ENCODE measurements at places on chromosomes 1 and 21.
A peak's percentile ranks its signal among the peaks of the same experiment; 100 is the strongest.

DNA sequence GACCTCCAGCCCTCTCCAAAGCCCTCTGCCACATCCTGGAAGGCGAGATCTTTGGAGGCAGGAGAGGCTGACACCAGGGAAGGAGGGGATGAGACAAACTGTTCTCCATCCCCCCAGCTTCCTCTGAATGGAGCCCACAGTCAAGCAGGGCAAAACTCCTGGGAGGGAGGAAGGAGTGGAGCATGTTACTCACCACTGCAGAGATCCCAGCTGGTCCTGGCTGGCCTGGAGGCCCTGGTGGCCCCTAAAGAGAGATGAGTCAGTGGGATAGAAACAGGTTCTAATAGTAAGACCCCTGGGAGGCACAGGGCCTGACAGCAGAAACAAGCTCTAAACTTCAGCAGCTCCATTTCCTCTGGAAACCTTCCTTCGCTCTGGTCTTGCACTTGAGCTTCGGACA, 14.0 kb upstream of the PEF1 start:
- DNase-seq: no peak

- no peak for DNase-seq
These were observed 36.2 kb downstream of the KIAA1614 start for GRCh38 chr1:180948641-180949615.

GRCh38 chr1:31936981-31937299, 1.2 kb downstream of the PTP4A2 start:
- no peak for DNase-seq

DNA sequence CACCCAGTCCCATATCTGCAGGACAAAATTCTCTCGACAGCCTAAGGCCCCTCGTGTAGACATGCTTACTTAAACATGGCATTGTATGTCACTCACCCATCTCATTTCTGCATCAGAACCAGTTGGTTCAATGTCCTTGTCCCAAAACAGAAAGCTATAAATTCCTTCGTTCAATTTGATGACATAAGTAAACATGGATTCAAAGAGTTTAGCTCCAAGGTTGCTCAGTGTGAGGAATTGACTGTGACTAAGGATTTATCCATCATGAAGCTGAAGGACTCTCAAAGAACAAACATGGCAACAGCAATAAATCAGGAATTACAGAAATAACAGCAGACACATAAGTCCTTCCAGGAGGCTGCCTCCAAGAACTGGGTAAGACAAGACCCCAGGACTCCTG, 237.2 kb downstream of the TOMM20 start:
- no peak for DNase-seq

DNA sequence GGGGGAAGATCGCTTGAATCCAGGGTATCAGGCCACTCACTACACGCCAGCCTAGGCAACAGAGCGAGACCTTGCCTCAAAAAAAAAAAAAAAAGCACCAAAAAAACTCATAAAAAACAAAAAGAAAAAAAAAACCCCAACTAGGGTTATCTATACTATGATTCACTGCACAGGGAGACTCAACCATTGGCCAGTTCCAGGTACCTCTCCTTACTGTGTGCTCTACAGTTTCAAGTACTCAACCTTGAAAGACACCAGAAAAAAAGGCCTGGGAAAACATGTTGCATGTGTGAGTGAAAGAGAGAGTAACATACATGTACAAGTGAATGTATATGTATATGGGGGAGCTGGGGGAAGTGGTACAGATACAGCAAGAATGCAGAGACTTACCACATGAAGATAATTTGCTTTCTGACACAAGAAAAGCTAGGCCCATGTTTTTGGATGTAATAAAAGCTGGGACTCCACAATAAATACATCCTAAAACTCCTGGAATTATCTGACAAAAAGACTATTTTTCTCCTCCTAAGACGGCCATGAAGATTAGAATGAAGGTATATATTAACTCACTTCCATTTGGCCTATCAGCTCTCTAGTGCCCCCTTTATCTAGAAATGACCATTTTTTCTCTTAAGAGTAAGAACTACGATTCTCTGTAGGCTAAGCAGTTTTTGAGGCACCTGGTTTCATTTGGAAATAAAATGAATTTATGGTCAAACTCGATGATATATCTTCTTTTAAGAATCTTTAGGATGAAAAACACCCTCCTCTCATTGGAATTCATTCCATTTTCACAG, 52.2 kb downstream of the SLC27A3 start:
- DNase-seq: no peak

DNA sequence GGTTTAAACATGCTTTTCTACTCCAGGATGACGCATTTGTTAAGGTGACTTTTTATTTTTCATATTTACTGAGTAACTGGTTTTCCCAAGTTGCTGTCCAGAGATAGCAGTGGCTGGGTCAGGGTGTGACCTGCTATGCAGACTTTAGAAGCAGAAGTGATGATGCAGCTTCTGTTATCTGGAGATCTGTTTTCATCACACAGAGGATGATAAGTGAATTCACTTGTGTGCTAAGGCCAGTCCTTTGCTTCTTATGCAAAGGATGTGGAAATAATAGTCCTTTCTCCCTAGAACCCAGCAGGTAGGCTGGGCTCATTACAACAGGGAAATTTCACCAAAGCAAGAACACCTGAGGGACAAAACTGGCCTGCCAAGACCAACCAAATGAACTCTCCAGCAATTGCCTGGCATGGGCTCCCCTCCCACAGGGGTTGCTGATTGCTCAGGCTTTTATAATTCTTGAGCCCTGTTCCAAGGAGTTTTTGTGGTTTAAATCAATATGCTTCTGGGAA, 97.8 kb upstream of the LPGAT1 start:
- DNase-seq: no peak

DNA sequence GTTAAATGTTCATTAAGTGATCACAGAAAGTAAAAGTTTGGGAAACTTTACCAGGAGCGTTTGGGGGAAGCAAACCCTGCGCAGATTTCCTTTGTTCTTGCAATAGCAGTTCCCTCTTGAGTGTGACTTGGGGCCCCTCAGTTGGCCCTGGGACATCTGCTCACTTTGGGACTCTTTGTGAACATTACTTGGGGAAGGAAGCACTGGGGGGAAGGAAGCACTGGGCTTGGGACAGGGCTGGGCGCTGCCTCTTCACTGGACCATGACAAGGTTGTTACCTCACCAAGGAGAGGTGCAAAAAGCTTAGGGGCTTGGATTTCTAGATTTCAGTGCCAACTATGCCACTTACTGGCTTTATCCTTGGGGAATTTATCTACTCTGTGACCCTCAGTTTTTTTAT, 63.5 kb downstream of the ETS2 start:
- DNase-seq: peak; percentile 44

DNA sequence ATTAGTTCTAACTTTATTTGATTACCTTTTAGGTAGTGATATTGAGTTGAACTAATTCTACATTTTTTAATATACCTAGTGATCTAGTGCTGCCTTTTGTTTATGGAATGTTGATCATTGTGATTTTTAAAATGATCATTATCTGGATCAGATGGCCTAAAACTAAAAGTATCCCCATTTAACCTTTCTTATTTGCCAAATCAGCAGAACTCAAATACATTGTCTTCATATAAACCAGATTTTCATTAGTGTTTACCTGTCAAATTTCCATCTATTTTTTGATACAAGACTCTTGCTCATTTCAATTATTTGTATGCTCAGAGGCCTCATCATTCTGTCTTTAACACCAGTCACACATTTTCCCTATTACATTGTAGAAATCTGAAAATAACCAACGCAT, 441.2 kb downstream of the PTPRC start:
- DNase-seq: no peak

- no peak for DNase-seq
These were observed 442.3 kb downstream of the GPATCH2 start for GRCh38 chr1:217188280-217189237.

GRCh38 chr1:7785108-7785507, 1.0 kb downstream of the PER3 start:
- DNase-seq: no peak

GRCh38 chr1:105386489-105386888, 1636.8 kb downstream of the AMY1C start:
- DNase-seq: no peak

DNA sequence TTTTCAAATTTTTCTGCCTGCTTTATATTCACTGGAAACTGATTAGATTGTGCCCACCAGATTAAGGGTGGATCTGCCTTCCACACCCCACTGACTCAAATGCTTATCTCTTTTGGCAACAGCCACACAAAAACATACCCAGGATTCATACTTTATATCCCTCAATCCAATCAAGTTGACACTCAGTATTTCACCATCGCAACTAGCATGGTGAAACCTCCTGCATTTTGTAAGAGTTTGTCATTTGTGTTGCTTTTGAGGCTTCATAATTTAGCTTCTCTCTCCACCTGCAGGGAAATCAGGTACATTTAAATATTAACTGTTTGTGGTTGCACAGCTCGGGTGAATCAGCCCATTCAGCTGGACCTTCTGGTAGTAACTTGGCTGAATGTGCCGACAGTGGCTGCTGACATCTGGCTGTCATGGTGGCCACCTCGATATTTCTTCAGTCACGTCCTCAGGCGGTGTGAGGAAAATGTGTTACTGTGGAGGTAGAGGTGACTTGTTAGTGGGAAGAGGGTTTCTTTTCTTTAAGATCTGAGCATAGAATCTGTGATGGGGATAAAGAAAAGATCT, 224.0 kb downstream of the PTBP2 start:
- no peak for DNase-seq

DNA sequence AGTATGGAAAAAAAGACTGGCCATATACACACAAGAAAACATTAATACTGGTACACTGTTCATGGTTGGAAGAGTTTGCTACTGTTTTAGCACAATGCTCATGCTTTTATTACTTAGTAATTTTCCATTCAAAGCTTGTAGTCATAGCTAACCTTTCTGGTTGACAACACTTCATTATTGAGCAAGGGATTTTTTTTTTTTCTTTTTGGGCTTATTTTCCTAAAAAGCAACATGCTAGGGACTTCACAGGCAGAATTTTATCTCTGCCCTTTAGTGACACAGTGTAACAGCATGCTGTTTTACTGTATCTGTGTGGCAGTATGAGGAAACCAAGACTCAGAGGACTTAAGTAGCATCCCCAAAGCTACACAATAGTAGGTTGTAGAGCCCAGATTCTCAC, 58.5 kb downstream of the FGGY start:
- DNase-seq: peak; percentile 89

DNA sequence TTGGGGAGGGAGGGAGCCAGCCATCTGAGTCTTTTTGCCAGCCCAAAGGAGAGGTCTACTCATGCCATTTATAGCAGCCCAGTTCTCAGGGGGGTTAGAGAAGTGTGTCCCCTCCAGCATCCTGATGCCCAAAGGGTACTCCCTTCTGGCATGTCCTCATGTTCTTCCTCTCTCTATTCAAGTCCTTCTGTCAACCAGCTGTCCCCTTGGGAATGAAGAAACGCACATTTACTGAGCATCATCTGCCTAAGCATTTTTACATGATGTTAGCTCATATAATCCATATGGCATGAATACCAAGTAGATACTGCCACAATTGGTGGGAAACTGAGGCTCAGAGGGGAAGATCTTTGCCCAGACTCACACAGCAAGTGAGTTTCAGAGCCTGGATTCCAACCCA, 14.8 kb upstream of the TACSTD2 start:
- DNase-seq: no peak

GRCh38 chr1:236009857-236010256, 55.0 kb downstream of the NID1 start:
- peak; percentile 33 for DNase-seq

- DNase-seq: no peak
These were observed 26.7 kb downstream of the NDC1 start for GRCh38 chr1:53811414-53811851.

- DNase-seq: no peak
These were observed 29.2 kb upstream of the TSNAX start for GRCh38 chr1:231499148-231499763.

DNA sequence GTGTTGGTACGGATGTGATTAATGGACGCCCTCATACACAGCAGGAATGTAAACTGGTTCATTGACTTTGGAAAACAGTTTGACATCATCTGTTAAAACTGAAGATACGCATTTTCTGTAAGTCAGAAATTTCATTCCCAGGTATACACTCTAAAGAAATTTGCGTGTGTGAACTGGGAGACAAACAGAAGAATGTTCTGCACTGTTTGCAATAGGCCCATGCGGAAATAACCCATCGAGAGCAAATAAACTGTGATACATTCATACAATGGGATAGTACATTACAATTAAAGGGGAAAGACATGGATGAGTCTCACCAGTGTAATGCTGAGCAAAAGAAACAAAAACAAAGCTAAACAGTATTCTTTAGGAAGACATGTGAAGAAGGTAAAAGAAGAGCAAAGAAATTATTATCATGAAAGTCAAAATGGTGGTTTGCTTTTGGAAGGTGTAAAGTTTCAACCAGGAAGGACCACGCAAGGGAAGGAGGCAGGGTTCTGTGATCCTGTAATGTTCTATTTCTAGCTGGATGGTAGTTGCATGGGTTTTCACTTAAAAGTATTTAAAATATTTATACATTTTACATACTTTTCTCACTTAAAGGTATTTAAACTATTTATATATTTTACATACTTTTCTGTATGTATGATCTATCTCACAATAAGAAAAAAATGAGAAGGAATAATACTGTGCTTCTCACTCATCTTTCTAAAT, 30.3 kb downstream of the INTS7 start:
- DNase-seq: no peak

GRCh38 chr21:14306126-14306907, 76.6 kb downstream of the HSPA13 start:
- DNase-seq: no peak

- no peak for DNase-seq
These were observed 40.5 kb upstream of the SUCO start for GRCh38 chr1:172492421-172492820.

DNA sequence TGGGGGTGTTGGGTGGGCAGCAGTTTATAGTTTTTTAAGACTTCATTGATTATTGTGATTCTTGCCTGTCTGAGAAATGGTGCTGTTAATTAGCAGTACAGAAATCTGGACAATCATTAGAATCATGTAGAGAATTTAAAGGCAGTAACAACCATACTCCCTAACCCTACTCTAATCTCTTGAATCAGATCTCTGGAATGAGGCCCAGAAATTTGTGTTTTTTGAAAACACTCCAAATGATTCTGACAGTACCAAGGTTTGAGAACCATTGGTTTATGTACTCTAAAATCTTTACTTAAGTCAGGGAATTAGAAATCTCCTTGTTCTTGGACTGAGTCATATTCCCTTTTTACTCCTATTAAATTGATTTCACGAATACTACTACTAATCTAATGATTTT, 24.0 kb downstream of the FNBP1L start:
- peak; percentile 55 for DNase-seq

GRCh38 chr21:22363504-22363903, 1365.3 kb downstream of the NCAM2 start:
- DNase-seq: no peak

GRCh38 chr1:175094626-175095025, 27.0 kb downstream of the TNN start:
- no peak for DNase-seq

Data from renal cortical epithelial cell (primary cell).